ENCODE measurements at places on chromosomes 11 and 22.

DNA sequence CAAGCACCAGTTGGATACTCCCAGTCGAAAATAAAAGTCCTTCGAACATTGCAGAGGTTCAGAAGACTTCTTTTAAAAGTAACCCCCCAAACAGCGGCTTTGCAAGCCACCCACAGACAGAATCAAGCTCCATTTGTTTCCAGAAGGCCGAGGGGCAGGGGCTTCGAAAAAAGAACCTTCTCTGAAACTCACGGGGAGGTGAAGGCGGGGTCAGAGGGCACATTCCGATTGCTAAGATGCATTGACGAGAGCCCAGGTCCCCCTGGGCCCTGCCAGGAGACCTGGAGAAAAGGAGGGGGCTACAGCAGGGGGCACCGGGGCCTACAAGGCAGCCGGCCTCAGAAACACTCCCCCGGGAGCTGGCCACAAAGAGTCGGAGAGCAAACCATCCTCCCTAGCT, 306.8 kb downstream of the MN1 start:
- no peak for DNase-seq

- DNase-seq, result no peak
These were observed 24.8 kb downstream of the FAM118A start for GRCh38 chr22:45334528-45334927.

- DNase-seq, result no peak
These were observed 43.4 kb downstream of the GRIK4 start for GRCh38 chr11:120554766-120555432.

GRCh38 chr22:26845021-26845743, 187.8 kb downstream of the MIAT start:
- DNase-seq, result peak; percentile 65

DNA sequence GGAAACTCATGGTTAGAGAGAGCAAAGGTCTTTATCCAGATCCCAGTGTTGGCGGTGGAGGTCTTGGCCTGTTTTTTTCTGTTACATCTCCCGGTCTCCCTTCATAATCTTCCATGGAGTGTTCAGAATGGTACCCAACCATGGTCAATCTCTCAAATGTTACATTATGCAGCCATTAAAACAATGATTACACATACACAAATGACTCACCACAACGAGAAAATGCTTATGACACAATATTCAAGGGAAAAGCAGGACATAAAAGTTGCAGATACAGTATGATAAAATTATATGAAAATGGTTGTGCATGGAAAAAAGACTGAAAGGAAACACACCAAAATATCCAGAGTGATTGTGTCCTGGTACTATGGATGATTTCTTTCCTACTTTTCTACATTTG, 17.8 kb upstream of the CSNK1E start:
- DNase-seq, result peak; percentile 50

GRCh38 chr11:78798663-78799062, 224.0 kb upstream of the NARS2 start:
- peak; percentile 56 for DNase-seq

DNA sequence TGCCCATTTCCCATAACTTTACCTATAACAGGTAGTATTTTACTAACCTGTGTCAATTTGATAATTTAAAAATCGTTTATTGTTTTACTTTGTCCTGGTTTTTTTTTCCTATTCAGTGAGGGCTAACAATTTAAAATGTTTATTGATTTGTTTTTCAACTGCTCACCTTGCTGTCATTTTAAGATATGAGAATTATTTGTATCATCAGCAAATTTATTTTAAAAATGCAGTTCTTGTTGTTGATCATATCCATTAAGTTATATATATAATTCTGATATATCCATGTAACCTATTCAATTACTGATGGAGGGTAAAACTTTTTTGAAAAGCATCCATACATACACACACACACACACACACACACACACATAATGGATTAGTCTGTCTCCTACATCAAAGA, 24.8 kb downstream of the RRAS2 start:
- no peak for DNase-seq

DNA sequence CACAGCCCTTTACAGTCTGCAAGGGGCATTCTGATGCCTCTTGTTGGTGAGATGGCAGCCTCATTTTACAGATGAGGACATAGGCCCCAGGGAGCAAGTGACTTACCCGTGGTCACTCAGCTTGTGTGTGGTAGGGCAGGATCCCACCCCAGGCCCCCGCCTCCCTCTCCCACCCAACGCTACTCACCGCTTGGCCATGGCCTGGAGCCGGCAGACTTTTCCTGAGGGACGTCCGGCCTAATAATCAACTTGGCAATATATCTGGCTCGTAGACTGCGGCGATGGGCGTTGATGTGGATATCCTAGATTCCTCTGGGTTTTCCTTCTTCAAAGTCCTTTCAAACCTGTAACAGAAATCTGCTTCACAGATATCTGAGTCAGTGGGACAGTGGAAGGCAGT, 57.1 kb downstream of the ARHGAP8 start:
- no peak for DNase-seq

GRCh38 chr11:62532096-62532495, 14.5 kb downstream of the AHNAK start:
- no peak for DNase-seq

GRCh38 chr11:116533186-116533825, 239.5 kb downstream of the BUD13 start:
- no peak for DNase-seq

- DNase-seq, result peak; percentile 83
These were observed 25.6 kb downstream of the SCUBE2 start for GRCh38 chr11:9065607-9066432.

DNA sequence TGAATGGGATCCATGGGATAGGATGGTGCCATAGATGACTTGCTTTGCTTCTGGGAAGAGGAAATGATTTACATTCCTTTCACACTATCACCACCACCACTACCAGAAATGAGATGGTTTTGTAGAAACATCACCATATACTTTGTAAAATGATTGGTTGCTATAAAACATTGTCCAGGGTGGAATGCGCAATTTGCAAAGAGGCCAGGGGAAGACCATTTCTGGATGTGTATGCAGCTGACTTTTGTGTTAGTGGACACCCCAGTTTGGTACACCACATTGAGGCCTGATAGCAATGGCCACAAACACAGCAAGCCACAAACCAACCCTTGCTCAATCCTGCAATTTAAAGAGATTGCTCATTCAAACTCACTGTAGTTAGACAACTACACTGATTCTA, 56.7 kb upstream of the RCN1 start:
- no peak for DNase-seq

DNA sequence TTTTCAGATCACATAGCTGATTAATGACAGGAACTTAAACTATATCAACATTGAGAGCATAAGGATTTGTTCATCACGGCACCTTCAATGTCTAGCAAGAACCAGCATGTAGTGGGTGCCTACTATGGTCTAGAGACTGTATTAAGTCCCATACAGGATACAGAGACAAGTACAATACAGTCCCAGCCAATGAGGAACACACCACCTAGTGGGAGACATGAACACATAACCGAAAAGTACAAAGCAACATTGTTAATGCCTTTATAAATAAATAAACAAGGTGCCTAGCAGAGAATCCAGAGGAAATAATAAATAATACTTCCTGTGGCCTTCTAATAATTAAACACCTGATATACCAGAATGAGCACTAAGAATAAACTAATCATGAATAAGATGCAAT, 87.7 kb upstream of the OPCML start:
- DNase-seq, result no peak

GRCh38 chr11:100930185-100930778, 199.3 kb downstream of the PGR start:
- peak; percentile 20 for DNase-seq

DNA sequence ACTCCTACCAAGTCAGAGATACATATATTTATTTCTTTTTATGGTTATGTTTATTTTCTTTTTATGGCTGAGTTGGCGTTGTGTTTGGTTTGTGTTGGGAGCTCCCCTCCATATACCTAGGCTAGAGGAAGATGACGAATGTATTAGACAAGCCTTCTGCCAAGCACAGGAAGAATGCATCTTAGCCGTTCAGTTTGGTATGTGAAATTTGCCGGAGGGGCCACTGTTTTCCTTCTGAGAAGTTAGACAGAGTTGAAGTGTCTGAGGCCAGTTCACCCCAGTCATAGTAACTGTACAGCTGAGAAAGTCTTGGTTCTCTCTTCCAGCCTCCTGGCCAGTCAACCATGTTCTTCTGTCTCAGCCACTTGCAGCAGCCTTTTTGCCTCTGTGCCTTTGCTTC, 29.8 kb downstream of the TEAD1 start:
- DNase-seq, result peak; percentile 92

- DNase-seq, result no peak
These were observed 71.1 kb downstream of the STIM1 start for GRCh38 chr11:3926458-3927095.

GRCh38 chr11:111729071-111729830, 36.9 kb downstream of the PPP2R1B start:
- DNase-seq, result no peak

- no peak for DNase-seq
These were observed 289.1 kb downstream of the ETS1 start for GRCh38 chr11:128298271-128298670.

GRCh38 chr11:128857341-128857740, 9.8 kb downstream of the KCNJ1 start:
- DNase-seq, result no peak

DNA sequence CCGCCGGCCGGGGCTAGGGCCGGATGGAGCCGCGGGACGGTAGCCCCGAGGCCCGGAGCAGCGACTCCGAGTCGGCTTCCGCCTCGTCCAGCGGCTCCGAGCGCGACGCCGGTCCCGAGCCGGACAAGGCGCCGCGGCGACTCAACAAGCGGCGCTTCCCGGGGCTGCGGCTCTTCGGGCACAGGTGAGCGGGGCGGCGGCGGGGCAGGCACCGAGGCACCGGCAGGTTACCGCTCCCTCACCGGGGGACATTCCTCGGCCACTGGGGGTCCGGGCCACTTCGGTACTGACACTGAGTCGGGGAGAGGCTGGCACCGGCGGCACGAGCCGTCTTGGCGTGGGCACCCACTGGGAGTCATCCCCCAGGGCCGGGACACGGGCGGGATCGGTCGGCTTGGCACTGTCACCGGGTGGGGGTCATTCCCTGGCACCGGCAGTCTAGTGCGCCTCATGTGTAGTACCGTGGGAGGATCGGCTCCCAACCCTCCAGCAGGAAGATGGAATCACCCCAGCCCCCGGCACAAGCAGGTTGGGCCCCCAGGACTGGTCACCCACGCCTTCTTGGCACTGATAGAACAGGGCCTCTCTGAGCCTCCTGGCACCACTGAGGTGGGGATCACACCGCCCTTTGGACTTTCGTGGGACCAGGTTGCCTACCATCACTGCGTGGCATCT, 511 bp downstream of the DGKZ start:
- no peak for DNase-seq

- DNase-seq, result no peak
These were observed 17.9 kb downstream of the RBM4B start for GRCh38 chr11:66659763-66660162.

GRCh38 chr11:75562836-75563484, 907 bp downstream of the SERPINH1 start:
- DNase-seq, result peak; percentile 45

GRCh38 chr22:17199003-17199731, 20.1 kb downstream of the ADA2 start:
- DNase-seq, result no peak

GRCh38 chr22:36850682-36851081, 10.1 kb upstream of the NCF4 start:
- DNase-seq, result no peak

DNA sequence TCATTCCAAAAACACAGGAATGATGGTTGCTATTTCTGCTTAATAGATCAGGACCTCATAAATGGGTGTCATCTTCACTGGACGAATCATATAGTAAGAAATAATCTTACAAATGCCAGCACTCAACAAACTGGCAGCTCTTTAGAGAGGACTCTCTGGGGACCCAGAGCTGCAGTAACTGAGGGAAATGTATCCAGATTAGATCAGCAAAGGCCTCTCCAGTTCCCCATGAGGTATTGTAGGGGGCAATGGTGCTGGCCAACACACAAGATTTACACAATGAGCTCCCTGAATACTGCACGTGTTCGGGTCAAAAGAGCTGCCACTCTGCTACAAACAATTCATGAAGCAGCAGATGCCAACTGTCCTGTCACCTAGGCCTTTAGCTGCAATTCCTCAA, 110.2 kb downstream of the RBFOX2 start:
- DNase-seq, result no peak

DNA sequence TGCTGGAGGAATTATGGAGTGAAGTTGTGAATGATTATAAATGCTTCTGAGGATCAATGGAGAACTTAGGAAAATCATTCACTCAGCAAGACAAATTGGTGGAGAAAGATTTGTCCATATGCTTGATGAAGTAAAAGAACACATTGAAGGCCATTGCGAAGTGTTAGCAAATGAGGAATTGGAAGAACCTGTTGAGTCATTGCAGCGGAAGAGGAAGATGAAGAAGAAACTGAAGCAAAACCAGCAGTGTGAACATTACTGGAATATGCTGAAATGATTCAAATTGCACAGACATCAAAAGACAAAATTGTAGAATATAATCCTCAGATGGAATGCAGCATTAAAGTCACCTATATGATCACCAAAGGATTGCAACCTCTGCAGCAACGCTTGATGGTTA, 168.1 kb downstream of the ADAMTS15 start:
- DNase-seq, result no peak

DNA sequence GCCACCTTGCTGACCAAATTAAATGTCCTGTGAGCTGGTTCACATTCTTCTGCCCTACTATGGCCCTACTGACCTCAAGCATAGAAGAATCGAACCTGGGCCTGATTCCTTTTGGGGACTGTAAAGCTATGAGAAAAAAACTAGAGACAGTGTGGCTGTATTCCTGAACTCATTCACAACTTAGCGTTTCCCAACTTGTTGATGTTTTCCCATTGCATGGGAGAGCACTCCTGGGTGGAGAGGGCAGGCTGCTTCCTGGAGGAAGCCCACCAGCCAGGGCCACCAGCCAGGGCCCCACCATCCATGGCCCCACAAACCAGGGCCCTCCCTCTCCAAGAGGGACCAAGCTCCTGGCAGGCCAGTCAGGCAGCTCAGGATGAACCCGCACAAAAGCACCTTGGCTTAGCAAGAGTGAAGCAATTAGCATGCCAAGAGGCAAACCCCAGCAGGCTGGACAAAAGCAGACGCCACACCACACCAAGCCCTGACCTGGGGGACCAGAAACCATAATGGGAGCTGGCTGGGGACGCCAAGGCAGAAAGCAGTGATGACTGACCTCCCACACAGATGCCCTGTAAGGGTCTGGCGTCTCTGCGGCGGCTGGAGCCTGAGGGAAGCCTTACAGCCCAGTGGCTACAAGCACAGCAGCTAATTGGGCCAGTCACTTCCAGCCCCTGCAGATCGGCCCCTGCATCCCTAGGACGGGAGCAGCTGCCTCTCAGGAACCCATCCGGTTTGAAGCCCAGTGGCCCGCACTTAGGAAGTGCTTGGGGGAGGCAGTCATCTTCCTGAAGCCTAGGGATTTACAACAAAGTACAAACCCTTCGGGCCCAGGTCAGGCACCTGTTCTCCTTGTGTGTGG, 2.1 kb downstream of the CERK start:
- DNase-seq, result no peak

GRCh38 chr11:123509737-123510578, 79.9 kb downstream of the GRAMD1B start:
- DNase-seq, result no peak

DNA sequence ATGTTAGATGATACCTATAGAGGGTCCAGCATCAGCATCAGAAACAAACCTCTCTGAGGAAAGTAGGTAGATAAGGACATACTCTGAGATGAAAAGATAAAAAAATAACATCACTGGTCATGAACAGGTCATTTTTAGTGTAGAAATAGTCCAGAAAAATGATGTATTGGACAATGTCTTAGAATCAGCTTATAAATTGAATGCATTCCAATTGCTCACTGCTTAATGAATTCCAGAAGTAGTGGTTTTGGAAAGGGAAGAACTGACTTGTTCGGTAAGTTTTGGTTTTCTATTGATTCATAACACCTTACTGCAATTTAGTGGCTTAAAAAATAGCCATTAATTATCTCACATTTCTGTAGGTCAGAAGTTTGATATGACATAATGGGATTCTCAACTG, 929.5 kb upstream of the CCDC90B start:
- no peak for DNase-seq
